Activated CD8-positive, alpha-beta memory T cell treated with anti-CD3 and anti-CD28 coated beads for 1 hour (primary cell): ENCODE measurements at places on chromosomes 16 and 17.

DNA sequence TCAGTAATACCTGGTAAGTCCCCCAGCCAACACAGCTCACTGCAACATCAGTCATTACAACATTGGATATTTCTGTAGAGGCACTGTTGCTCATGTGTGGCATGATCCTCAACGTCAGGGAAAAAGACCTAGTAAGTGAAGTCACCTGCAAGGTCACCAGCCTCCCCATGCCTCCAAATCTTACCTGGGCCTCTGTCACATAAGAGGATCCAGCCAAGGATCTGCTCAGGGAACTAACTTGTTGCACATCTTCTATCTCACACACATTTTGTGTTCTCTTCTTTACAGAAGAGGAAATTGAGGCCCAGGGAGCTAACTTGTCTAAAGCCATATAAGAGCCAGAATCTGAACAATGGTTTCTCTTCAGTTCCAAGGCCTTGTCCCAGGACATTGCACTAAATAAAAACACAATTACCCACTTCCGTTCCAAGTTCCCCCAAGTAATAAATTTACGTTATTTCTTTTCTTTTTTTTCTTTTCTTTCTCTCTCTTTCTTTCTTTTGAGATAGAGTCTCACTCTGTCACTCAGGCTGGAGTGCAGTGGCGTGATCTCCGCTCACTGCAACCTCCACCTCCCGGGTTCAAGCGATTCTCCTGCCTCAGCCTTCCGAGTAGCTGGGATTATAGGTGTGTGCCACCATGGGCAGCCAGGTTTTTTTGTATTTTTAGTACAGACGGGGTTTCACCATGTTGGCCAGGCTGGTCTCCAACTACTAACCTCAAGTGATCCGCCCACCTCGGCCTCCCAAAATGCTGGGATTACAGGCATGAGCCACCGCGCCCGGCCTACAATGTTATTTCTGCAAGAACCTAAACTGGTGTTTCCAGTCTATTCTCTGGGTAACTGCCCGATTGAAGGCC lies 1.3 kb downstream of the SHMT1 start:
- DNase-seq, result no peak

DNA sequence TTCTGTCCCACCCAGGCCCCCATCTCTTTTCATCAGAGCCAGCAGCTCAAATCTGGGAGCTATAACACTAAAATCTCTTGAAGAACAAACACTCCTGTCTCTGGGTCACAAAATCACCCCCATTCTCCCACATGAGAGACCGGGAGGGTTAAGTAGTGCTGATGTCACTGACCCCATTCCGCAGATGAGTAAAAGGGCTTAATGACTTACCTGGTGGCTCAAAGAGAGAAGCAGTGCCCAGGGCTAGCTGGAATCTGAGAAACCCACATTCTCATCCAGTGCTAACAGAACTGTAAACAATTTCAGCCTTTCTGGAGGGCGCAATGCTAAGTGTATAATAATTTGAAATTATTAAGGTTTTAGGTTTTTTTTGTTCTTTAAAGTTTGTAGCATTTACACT lies 26.3 kb upstream of the LHX1 start:
- no peak for DNase-seq

DNA sequence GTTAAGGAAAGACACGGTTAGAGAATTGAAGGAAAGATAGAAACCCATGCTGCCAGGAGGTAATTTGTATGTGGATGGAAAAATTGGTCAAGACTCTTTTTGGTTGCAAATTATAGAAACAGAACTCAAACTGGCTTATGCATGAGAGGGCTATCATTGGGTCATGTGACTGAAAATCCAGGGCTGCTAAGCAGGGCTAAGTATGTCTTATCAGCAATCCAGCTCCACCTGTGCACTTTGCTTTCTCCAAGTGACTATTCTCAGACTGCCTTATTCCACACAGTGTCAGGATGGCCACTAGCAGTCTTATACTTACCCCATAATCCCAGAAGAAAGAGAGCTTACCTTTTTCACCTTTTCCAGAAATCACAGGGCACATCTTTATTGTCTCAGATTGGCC lies 113.5 kb downstream of the CBLN1 start:
- no peak for DNase-seq

GRCh38 chr17:45963889-45964288 lies 35.2 kb upstream of the STH start:
- DNase-seq, result no peak

DNA sequence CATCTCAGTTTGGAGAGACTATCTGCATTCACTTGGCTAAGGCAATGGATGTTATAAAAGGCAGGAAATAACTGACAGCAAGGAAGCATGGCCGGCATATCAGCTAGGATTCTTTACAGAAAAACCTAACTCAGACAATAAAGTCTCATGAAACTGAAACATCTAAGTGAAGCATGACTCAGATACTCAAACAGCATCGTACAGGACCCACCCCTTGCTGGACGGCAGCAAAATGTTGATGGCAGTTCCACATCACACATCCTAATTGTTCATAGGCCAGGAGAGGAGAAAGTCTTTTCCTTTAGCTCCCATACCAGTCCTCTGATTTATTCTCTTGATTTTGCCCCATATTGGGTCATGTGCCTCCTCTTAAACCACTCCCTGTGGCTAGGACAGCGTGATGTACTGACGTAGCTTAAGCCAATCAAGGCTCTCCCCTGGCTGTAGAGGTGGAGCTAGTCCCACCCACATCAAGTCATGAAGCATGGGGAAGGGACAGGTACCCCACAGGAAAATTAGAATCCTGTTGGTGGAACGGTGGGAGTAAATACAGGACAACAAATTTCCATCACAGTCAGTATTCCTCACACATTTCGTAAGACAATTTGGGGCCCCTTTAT lies 178.9 kb downstream of the IRX3 start:
- DNase-seq, result no peak
